ENCODE measurements at places on chromosomes 11 and 22.
A peak's percentile ranks its signal among the peaks of the same experiment; 100 is the strongest.

DNA sequence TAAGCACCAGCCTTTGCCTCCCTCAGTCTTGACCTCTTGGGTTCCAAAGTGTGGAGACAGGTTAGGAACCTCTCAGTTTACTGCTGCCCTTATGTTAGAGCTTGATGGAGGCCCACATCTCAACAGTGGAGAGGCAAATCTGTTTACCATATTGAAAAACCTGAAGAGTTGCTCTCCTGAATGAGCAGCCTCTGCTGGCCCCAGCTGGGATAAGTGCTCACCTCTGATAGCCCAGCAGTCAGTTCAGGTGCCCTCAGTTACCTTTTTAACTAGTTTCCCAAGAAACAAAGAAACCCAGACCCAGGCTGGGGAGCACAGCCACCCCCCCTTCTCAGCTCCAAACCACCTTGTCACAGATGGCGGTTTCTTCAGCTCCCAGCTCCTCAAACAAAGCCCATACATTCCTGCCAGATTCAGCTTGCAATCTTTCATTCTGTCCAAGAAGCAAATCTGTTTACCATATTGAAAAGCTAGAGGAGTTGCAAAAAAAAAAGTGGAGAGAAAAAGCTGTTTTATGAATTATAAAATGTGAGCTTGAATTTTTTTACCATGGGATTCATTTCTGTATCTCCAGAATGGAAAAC lies 57.2 kb downstream of the PPFIBP2 start:
- no peak for DNase-seq

GRCh38 chr11:2548596-2548995 lies 103.8 kb downstream of the KCNQ1 start:
- no peak for DNase-seq

- DNase-seq: no peak
These were observed 66.2 kb upstream of the EIF3D start for GRCh38 chr22:36595154-36595553.

DNA sequence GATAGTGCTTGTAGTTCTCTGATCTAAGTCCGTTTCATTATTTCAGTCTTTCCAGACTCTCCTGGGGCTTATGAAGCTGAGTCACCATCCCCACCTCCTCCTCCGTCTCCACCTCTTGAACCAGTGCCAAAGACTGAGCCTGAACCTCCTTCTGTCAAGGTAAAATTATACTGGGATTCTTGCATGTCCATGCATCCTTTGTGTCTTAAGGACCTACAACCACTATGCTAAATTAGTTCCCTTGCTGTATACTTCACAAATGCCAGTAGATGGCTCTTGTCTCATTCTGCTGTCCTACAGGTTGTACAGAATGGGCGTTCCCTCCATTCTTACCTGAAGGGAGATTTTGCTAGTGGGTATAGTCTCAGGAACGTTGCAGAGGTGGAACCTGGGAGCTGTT lies 42.2 kb downstream of the POLD3 start:
- no peak for DNase-seq

DNA sequence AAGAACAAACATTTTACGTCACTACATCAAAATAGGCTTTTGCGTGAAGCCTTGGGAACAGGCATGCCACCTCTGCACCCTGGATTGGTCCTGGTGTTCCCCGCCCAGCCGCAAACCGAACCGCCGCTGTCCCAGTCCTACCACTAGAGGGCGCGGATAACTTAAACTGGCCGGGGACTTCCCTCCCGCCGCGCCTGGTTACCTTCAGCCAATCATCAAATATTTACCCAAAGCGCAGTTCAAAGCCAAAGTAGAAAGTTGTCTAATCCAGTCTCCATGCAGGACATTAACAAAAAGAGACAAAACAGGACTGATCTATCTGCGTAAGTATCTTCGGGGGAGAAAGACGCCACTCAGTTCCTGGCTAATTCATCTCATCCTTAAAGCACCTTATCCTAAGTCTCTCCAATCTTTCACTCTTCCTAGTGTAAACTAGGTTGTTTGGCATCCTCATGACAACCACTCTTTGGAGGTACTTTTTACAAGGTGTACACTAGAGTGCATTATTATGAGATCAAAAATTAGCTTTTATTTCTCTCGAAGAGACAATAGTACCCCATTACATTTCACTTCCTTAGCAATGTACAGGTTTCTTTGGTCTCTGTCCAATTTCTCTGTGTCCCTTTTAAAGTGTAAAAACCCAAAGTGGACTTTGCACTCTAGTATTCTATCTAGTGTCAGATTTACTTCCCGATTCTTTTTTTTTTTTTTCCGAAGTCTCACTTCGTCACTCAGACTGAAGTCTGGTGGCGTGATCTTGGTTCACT lies 3.9 kb upstream of the CRY2 start:
- peak; percentile 76 for DNase-seq

DNA sequence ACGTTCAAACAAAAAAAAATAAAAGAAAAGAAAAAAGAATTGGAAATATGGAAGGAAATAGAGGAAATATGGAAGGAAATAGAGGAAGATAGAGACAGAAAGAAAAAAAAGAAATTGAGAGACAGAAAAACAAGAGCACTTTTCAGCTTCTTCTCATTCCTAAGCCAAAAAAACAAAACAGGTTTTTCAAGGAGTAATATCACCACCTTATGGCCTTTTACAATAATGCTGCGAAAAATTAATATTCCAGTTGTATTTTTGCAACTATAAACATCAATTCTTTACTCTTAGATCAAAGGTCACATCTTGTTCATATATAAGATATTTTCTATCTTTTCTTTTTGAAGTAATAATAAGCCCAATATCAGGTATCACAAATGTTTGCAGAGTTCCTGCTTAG lies 328.3 kb downstream of the FAT3 start:
- DNase-seq: no peak

GRCh38 chr22:45828841-45829240 lies 148.1 kb downstream of the WNT7B start:
- DNase-seq: no peak

DNA sequence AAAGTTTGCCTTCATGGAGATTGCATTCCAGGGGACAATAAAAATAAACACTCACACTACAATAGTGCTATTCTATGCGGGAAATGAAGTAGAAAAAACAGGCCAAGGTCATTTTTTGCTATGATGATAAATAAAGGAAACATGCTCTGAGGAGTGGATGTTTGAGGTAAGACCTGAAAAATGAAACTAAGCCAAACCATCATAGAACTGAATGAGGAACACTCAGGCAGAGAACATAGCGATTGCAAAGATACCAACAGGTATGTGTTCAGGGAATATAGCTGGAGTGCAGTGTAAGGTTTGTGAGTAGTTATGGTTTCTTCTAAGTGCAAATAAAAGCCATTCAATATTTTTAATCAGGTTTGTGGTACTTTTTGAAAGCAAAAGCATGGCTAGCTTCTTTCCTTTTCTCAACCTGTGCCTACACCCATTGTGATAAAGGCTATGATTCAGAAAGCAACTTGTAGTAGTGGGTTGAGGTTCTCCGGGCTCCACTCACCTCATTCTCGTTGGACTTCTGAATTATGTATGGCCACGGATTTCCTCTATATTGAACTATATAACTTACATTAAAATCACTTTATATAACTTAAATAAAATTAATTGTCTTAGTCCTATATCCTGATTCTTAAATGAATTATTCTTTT lies 278.2 kb upstream of the CHORDC1 start:
- DNase-seq: no peak

DNA sequence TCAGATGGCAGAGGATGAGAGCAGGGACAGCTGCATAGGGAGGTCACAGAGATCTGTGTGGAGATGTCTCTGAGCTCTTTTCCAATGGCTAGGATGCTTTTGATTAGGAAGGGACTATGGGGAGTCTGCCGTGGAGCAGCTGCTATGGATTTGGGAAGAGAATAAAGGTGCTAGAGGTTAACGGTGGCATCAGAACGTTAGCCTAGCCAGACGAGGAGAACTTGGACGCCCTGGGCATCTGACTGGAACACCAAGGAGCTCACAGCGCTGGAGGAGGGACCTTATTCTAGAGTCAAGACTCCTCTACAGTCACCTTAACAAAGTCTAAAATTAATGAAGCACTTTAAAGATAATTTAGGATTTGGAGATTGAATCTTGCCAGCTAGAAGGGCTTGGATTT lies 157.2 kb upstream of the B3GAT1 start:
- no peak for DNase-seq

DNA sequence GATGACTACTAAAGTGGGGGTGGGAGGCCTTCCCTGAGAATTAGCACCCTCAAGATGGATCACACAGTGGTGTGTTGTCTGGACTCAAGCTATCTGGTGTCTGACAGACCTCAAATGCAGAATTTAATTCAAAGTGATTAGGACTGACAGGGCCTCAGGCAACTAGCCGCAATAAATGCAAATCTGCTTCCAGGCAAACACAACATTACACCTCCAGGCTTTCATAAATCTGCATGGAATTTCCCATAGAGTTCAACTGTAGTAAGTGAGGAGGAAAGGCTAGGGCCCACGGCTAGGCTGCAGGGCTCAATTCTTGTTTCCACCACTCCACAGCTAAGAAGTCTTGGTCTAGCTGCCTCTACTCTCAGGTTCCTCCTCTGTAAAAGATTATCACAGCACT lies 331.4 kb downstream of the LARGE1 start:
- DNase-seq: no peak

- DNase-seq: no peak
These were observed 31.9 kb upstream of the TTLL12 start for GRCh38 chr22:43218786-43219185.

- DNase-seq: no peak
These were observed 10.9 kb downstream of the MUC6 start for GRCh38 chr11:1025410-1026162.

- no peak for DNase-seq
These were observed 83.6 kb downstream of the FDX1 start for GRCh38 chr11:110513259-110513801.

DNA sequence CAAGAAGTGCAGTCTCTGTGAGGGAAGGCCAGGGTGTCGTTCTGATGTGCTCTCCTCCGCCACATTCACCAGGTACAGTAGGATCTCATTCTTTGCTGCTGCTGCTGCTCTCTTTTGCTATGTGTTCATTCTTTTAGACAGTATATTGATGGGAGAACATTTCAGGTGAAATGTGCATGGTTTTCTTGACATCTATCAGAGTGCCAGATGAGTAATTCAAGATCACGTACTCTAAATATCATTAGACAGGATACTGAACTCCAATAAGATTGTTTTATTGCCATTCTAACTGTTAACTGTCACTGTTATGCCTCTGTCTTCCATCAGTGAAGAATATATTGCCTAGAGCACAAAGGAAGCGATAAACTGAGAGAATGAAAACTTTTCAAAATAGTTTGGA lies 771.0 kb upstream of the ARHGAP42 start:
- no peak for DNase-seq

DNA sequence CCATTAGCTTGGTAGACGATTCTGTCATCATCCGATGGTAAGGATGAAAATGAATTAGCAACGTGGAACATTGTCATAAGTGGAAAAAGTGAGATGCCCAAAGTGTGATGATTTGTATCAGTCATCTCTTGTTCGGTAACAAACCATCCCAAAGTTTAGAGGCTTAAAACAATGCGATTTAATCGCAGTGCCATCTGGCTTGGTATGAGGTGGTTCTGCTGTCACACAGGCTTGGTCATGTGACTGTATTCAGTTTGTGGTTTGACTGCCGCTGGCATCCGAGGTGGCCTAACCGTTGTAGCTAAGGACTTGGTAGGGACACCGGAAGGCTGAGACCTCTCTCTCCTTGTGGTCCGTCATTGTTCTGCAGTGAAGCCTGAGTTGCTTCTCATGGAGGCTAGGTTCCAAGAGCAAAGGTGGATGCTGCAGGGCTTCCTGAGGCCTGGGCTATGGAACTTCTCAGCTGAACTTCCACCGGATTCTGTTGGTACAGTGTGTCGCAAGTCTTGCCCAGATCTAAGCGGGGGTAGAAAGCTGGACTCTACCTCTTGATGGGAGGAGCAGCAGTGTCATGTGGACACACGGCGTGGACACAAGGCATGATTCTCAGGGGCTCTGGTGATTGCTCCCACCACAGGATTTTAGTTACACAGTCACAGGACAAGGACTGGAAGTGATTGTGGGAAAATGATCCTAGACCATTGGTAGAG lies 36.3 kb downstream of the BCR start:
- peak; percentile 41 for DNase-seq

DNA sequence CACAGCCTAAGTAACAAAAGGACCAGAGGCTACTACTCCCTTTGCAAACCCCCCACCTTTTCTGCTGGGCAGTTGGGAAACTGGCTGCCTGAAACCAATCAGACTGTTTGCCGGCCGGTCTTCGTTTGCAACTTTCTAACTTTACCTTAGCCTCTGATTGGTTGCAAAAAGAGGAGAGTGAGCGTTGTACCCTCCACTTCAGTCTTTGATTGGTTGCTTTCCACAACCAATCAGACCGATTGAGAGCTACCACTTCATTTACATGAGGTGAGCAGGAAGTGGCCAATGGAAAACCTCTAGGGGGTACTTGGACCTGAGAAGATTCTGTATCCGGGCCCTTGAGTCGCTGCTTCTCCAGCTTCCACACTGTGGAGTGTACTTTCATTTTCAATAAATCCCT lies 18.8 kb upstream of the CLNS1A start:
- no peak for DNase-seq

DNA sequence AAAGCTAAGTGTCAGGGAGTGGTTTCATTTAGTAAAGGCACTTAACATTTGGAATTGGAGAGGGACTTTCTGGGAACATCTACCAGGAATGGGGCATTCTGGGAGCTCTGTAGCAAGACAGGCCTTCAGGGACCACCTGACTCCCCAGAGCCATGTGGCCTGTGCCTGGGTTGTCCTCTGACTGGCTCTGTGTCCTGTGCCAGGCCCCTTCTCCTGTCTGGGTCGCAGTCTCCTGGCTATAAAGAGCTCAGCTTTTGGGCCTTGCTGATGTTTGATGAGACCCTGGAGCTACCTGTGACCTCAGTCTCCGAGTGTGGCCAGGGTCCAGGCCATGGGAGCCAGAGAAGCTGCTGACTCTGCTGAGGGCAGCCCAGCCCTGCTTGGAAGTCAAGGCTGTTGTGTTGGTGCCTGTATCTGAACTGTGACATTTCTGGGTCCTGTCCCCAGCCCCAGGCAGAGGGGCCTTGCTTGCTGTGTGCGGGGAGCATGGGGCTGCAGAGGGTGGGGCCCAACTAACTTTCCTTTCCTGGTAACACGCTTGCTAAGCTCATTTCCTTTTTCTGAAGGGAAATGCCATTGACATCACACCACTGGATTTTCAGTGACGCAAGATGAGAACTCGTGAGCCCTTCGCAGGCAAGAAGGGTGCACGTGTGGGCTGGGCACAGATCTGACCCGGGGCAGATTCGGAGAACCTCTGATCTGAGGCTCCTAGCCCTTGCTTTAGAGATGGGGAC lies 41.3 kb downstream of the LRRC32 start:
- DNase-seq: no peak

- DNase-seq: no peak
These were observed 600 bp downstream of the FCHSD2 start for GRCh38 chr11:73141309-73142127.

DNA sequence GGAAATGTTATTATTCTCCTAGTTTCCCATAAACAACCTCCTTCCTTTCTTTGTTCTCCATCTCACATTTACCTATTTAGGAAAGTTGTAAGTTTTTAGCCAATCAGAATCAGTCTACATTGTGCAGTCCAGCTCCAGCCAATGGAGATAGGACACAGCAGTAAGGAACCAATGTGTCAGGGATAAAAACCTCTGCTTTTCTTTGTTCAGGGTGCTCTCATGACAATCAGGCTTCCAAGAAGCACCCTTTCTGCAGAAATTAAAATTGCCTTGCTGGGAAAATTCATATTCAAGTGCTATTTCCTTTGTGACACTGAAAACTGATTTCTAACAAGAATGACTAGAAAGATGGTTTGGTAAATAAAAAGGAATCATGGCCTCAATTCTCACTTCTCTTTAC lies 14.6 kb downstream of the SCGB2A1 start:
- no peak for DNase-seq
